ENCODE measurements at places on chromosomes 6 and 20.

DNA sequence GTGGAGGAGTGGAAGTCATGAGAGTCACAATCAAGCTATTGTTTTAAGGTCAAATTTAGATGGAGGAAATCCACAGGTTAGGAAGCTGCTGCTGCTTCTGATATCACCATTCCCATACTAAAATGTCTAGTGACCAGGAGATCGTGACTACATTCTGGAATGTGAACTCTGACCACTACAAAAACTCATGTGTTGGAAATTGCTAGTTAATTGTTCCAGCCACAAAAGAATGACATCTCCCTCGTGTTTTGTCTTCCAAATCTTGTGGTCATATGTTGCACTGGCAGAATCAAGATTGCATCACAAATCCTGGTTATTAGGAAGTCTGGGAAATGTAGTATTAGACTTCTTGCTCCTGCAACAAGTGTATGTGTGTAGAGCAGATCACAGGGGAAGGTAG is 441.9 kb downstream of the CD109 start:
- DNase-seq = no peak

- DNase-seq = no peak
These were observed 232.3 kb downstream of the NFATC2 start for GRCh38 chr20:51310216-51310615.

GRCh38 chr6:137309078-137309762 is 90.0 kb upstream of the IFNGR1 start:
- DNase-seq = peak; percentile 63

DNA sequence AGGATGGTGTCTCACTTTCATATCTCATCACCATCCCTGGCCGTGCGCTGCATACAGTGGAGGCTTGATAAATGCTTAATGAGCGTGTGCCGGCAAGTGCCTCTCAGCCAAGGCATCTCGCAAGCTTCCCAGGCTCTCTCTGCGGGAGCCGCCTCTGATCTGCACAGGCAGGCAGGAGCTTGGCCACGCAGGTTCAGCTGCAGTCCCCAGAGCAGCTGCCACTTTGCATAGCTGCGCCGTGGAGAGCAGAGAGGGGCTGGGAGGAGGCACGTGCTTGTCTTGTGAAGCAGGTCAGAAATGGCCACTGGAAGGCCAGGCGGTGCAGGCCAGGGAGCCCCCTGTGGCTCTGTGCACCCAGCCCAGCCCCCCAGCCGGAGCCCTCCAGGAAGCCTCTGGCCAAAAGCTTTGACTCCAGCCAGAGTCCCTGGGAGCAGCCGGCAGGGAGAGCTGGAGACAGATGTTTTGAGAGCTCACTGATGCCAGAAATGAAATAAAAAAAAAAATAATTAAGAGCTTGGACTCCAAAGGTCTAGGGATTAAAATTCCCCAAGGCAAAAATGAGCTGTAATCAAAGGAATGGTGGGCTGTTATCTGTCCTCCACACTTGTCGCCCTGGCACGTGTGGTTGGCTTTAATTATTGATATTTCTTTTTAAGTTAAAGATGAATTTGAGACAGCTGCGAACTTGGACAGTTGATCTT is 377.0 kb downstream of the CDH4 start:
- DNase-seq = peak; percentile 53

GRCh38 chr6:132391391-132392269 is 9.6 kb downstream of the MOXD1 start:
- no peak for DNase-seq

- DNase-seq = no peak
These were observed 295.6 kb downstream of the ZFAND3 start for GRCh38 chr6:38114976-38115625.

DNA sequence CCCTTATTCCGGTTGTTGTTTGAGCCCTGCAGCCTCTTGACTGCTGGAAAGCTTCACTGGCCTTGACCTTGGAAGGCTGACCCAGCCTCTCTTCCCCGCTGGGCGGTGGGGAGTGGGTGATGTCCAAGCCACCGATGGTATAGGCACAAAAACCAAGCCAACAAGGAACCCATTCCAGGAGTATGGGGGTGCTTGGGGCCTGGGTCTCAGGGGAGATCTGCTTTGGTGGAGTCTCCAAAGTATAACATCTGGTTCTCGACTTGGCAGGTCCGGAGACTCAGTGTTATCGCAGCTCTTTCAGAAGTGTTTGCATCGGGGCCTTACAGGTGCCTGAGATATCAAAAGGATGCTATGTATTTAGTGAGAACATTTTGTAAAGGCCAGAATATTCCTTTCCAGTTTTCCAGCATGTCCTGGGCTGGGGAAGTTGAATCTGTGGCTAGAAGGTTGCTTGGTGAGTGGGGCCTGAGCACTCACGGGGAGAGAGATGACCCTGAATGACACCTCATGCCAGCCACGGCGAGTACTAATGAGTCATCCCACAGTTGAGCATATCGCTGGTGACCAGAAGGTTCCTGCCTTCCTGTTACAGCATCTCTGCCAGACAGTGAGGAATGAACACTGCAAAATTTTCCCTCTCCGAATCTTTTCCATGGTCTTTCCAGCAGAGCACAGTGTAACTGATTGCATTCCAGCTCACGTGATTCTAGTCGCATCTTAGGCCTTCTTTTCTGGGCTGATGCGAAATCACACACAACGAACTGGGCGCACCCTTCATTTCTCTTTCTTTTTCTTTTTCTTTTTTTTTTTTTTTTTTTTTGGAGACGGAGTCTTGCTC is 133.9 kb downstream of the ZDHHC14 start:
- no peak for DNase-seq

- no peak for DNase-seq
These were observed 801 bp downstream of the SRC start for GRCh38 chr20:37346535-37347346.

DNA sequence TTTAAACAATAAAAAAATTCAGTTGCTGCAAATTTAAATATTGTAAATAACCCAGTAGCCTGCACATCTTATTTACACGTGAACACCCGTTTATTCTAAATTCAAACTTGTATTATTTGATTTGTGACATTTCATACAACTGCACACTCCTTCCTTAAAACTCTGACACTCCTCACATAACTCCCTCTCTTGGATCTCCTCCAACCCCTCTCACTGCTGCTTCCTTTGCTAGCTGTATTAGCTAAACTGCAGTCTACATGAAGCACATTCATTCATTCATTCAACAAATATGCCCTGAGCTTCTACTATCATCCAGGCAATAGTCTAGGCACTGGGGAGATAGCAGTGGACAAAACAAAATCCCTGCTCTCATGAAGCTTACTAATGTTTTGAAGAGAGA is 47.0 kb downstream of the FBXL4 start:
- DNase-seq = no peak

GRCh38 chr6:45741437-45742171 is 274.1 kb downstream of the CLIC5 start:
- DNase-seq = peak; percentile 76

- no peak for DNase-seq
These were observed 321.4 kb downstream of the FARS2 start for GRCh38 chr6:5582762-5583161.

GRCh38 chr6:118881440-118882313 is 12.3 kb upstream of the ASF1A start:
- DNase-seq = no peak

DNA sequence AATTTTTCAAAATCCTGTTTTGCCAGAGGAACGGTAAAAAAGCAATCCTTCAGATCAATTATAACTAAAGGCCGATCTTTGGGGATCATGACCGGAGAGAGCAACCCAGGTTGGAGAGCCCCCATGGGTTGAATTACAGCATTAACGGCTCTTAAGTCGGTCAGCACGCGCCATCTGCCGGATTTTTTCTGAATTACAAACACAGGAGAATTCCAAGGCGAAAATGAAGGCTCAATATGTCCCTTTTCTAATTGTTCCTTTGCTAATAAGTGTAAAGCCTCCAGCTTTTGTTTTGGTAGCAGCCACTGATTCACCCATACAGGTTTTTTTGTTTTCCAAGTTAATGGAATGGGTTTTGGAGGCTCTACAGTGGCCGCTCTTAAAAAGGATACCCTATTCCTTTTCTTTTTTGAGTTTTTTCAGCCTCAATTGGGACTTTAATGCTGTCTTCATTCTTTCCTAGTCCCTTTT is 16.9 kb upstream of the PTCRA start:
- DNase-seq = peak; percentile 64

DNA sequence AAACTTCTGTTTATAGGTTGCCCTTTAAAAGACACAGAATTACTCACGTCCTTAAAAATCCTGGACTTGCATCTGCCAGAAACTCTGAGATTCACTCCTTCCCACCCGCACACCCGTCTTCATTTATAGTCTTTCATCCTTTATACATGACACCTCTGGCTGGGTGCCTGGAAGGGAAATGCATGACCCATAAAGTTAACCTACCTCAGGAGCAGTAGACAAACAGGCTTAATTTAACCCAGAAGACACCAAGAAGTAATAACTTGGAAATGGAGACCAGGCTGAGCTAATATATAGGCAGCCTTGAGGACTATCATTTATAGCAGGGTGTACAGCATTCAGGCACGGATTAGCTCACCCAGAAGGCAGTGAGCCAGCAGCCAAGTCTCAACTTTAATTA is 429.0 kb upstream of the NRSN1 start:
- peak; percentile 68 for DNase-seq

- DNase-seq = no peak
These were observed 121.5 kb downstream of the EYA2 start for GRCh38 chr20:47016068-47016664.

GRCh38 chr20:47111576-47111975 is 216.9 kb downstream of the EYA2 start:
- DNase-seq = no peak

DNA sequence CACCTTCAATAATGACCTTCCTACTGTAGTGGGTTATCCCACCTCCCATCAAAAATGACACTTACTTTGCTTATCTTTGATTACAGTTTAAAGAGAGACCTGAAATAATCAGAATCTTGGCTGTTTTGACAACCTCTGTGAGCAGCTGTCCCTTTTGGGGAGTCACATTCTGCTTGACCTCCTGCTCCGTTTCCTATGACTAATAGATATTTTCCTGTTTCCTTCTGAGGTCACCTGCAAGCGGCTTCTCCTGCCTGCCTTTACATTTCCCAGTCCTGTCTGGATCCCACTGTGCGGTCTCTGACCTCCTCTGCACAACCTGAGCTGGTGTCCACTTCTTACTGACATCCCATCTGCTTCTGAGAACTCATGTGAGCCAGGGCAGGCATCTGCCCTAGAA is 54.2 kb downstream of the TRAM2 start:
- DNase-seq = no peak

DNA sequence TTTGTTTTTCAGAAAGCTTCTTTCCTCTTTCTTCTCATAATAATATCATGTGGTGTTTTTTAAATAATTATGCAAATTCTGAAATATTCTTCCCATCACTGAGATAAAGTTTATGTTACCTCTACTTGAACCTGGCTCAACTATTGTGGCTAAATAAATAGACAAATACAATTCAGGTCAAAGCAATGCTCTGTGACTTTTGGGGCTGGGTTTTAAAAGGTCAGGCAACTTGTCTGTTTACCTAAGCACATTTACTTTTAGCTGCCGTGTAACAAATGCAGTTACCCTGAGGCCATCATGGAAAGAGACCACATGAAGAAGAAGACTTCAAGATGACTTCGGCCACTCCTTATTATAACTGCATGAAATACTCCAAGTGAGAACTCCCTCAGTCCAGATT is 33.7 kb upstream of the MEI4 start:
- no peak for DNase-seq

- no peak for DNase-seq
These were observed 22.9 kb downstream of the OR2B2 start for GRCh38 chr6:27889275-27889627.

DNA sequence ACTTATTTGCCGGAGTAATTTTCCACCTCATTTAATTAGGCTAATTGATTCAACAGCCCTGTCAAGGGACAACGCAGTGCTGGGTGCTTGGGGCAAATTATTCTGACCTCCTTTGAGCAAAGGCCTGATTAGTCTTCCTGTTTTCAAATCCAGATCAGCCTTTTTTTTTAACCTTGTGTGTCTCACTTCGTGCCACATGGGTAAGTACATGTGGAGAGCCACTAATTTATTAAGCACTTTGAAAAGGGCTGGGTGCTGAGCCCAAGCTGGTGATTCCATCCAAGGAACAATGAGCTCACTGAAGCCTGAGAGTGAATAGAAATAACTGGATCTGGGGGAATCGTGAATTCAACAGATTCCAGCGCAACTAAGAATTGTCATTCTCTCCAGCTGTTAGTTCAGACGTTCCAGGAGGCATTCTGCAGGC is 229.3 kb downstream of the CLIC5 start:
- DNase-seq = no peak

GRCh38 chr20:25623225-25623735 is 534 bp downstream of the NANP start:
- DNase-seq = peak; percentile 57

GRCh38 chr6:25968769-25969168 is 6.2 kb downstream of the TRIM38 start:
- DNase-seq = no peak

DNA sequence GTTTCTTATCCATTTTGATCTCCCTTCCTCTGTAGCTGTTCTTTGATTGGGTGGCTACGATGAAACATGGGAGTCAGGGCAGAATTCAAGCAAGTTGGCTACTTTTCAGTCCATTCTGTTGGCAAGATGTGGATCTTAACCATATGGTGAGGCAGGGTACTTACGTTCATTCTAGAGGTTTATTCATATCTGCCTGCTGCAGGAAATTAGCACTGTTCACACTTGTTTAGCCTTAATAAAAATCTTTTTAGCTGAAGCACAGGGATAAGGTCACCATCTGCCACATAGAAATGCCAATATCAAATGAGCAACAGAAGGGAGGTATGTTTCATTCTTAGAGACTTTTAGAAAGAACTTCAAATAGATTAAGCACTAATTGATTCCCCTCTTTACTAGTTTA is 83.9 kb downstream of the GRIK2 start:
- no peak for DNase-seq

GRCh38 chr6:124679387-124679786 is 282.9 kb upstream of the RNF217 start:
- no peak for DNase-seq

- DNase-seq = no peak
These were observed 1.4 kb upstream of the TREML4 start for GRCh38 chr6:41226752-41227151.

DNA sequence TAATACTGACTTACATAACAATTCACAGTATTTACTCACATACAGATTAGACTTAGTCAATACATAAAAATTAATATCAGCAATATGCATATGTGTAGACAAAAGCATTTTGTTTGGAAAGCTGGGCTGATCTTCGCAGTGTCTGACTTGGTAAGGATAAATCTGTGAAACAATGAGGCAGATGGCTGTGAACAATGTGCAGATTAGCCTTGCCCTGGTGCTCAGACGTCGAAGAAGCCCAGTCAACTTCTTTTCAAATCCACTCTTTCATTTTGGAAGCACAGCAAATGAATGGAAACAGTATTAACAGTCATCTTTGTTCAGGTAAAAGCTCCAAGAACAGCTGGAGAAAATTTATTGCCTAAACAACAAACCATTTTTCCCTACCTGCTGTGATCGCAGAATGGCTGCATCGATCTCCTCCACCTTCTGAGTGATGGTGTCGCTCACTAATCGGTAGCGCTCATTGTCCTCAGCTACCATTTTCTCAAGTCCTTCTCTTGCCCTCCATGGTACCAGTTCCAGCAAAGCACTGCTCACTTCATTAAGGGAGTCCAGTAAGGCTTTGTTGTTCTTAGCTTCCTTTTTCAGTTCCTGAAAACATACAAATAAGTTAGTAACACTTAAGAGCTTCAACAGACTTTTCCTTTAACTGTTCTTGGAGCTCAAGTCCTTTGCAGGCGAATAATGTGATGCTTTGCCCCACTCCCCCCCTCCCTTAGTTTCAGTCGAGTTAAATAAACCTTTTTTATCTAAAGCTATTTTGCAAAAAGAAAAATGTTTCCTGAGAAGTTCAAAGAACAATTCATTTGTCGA is 116.5 kb downstream of the DST start:
- no peak for DNase-seq

GRCh38 chr6:167211881-167212712 is 54.3 kb upstream of the GPR31 start:
- no peak for DNase-seq

Measured in right hindlimb (tissue), 1 donor.